ENCODE measurements at places on chromosomes 5 and 9. TPM values are rescaled to one million over a fixed set of nuclear protein-coding genes. Genes with fewer than 3 reads are reported as not detected.

ZCCHC7 gene
- polyA plus RNA-seq = 7.4 TPM

PDLIM4 gene
- 193 TPM for polyA plus RNA-seq

FOXD4L3 gene
- polyA plus RNA-seq = not detected

PRDM9 gene
- polyA plus RNA-seq = not detected

SLC22A4 gene
- 6.3 TPM for polyA plus RNA-seq

CLK4 gene
- 7.0 TPM for polyA plus RNA-seq

FAM169A gene
- polyA plus RNA-seq = 0.14 TPM

SLCO6A1 gene
- polyA plus RNA-seq = not detected

SLC34A1 gene
- not detected for polyA plus RNA-seq

SPATA31C1 gene
- not detected for polyA plus RNA-seq

SNCB gene
- polyA plus RNA-seq = not detected

TCOF1 gene
- polyA plus RNA-seq = 11.2 TPM

HK3 gene
- not detected for polyA plus RNA-seq

CD14 gene
- 3.7 TPM for polyA plus RNA-seq

AGTPBP1 gene
- 2.8 TPM for polyA plus RNA-seq

ACTL7B gene
- not detected for polyA plus RNA-seq

DEPDC1B gene
- 6.7 TPM for polyA plus RNA-seq

EIF4E1B gene
- not detected for polyA plus RNA-seq

PCDHGB2 gene
- polyA plus RNA-seq = 1.1 TPM
